ENCODE measurements at places on chromosomes 5 and 9.

GRCh38 chr9:81035171-81035570, 654.2 kb downstream of the TLE1 start:
- H3K4me3 ChIP-seq = no peak overlapping the region
- H3K27ac ChIP-seq = no peak overlapping the region
- no peaks in the 10 kb centered on the region for H3K36me3 ChIP-seq
- DNase-seq = no peak

GRCh38 chr9:115261656-115262081, 143.7 kb upstream of the TNC start:
- DNase-seq = no peak
- no peak overlapping the region for H3K27ac ChIP-seq
- no peaks in the 10 kb centered on the region for H3K36me3 ChIP-seq

- no peak for DNase-seq
- no peak overlapping the region for H3K4me3 ChIP-seq
- no peaks in the 10 kb centered on the region for H3K4me1 ChIP-seq
- no peaks in the 10 kb centered on the region for H3K36me3 ChIP-seq
- H3K27me3 ChIP-seq = no peaks in the 10 kb centered on the region
- H3K27ac ChIP-seq = no peak overlapping the region
Measured at GRCh38 chr9:23747088-23748075, 78.7 kb downstream of the ELAVL2 start.

DNA sequence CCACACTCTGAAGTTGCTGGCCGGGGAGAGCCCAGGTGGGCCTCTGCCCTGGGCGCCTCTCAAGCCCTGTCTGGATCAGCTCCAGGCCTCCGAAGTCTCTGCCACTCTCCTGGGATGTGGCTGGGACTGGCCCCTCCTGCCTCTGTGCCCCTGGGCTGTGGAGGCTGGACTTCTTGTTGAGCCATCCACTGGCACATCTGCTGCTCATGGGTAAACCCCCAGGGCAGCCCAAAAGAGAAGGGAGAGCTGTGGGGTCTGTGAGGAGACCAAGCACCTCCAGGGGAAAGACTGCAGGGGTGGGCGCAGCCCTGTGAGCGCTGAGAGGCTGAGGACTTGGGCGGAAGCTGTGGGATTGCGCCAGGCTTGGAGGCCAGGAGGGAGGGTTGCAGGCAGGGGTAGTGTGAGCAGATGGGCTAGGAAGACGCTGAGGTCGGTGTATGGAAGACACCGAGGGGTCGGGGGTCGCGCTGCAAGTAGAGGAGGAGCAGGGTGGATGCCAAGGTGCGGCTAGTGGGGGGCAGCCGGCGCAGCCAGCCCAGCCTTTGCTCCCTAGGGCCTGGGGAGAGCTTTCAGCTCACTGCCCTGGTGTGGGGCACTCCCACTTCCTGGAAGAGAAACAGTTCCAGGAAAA, 118.1 kb downstream of the WNK2 start:
- H3K4me1 ChIP-seq = no peaks in the 10 kb centered on the region
- no peak overlapping the region for H3K27ac ChIP-seq
- DNase-seq = no peak
- no peak overlapping the region for H3K4me3 ChIP-seq

DNA sequence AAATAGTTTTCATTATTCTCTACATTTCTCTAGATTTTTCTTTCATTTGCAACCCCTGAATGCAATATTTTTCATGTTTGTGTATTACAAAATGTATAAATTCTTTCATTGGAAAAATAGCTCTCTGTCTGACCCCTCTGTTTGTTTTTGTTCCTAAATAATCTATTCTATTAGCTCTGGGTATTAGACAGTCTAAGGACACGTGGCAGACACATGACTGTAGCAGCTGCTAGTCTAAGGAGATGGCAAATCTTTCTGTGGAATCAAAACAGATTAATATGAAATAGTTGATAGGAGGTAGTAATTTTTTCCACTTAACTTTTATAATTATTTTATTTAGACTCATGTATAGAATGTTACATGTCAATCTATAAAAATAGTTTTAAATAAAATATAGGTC, 21.4 kb upstream of the SPATA9 start:
- H3K27me3 ChIP-seq = no peaks in the 10 kb centered on the region
- no peaks in the 10 kb centered on the region for H3K36me3 ChIP-seq
- DNase-seq = no peak
- no peak overlapping the region for H3K27ac ChIP-seq
- H3K4me1 ChIP-seq = no peaks in the 10 kb centered on the region
